ENCODE measurements at places on chromosomes 4 and X. TPM values are rescaled to one million over a fixed set of nuclear protein-coding genes. Genes with fewer than 3 reads are reported as not detected.

MTNR1A gene
- total RNA-seq, result not detected

TMEM35A gene
- total RNA-seq, result 14.4 TPM

TRO gene
- 13.1 TPM for total RNA-seq

SLC35A2 gene
- 5.6 TPM for total RNA-seq

Measured in fibroblast of the aortic adventitia (primary cell).